Airway epithelial cell (primary cell): ENCODE measurements at places on chromosomes 16 and 17. TPM values are rescaled to one million over a fixed set of nuclear protein-coding genes. Genes with fewer than 3 reads are reported as not detected.

CLEC10A gene
- not detected in 2 replicates for total RNA-seq

PRKCA gene
- 4.3 and 9.6 TPM in 2 replicates for total RNA-seq

STH gene
- total RNA-seq: not detected in 2 replicates

PIPOX gene
- total RNA-seq: 1.1 TPM in 1 of 2 replicates, not detected in the other

MYL11 gene
- not detected in 2 replicates for total RNA-seq

STXBP4 gene
- 3.1 and 5.8 TPM in 2 replicates for total RNA-seq

TAOK2 gene
- total RNA-seq: 37.1 and 37.2 TPM in 2 replicates

DOC2B gene
- 0.09 and 0.35 TPM in 2 replicates for total RNA-seq
